ENCODE measurements at places on chromosomes 3 and 15. TPM values are rescaled to one million over a fixed set of nuclear protein-coding genes. Genes with fewer than 3 reads are reported as not detected.

HES1 gene
- 2.1 TPM for total RNA-seq

SLC12A1 gene
- not detected for total RNA-seq

GRCh38 chr15:95262866-95263564 is 1031.7 kb downstream of the MCTP2 start:
- DNase-seq = no peak

GRCh38 chr3:131338948-131339640 is 42.5 kb upstream of the NUDT16 start:
- DNase-seq = no peak

- DNase-seq = no peak
Measured at GRCh38 chr15:94305133-94305532, 73.8 kb downstream of the MCTP2 start.

- peak; percentile 68 for DNase-seq
Measured at GRCh38 chr15:25501828-25502446, 63.1 kb upstream of the UBE3A start.

DNA sequence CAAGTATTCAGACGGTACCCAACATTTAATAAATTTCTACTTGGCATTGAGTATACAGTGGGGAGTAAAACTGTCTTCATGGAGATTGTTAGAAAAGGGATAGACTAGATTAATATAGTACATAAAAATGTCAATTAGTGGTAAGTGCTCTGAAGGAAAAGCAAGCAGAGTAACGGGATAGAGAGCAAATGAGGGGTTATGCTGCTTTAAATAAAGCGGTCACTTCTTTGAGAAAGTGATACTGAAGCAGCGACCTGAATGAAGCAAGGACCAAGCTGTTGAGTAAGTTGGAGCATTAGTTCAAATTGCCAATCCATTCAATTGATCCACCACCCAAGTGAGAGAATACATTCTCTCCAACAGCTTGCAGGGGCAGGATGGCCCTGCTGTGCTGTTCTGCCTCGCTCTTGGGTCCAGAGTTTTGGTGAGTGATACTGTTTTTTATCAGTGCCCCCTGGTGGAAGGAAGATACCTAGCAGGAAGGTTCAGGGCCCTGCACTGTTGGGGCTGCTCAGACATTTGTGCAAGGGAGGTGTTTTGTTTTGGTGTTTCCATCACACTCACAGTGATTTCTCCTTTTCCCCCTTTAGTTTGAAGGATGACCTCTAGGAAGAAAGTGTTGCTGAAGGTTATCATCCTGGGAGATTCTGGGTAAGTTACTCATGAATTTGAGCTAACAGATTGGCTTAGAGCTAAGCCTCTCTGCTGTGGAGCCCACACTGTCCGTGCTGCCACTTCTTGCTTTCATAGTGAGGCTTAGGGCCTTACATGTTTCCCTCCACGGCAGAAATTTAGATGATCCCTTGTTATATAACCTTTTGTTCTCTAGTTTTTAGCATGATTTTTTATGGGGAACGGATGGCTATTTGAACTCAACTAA is 69.0 kb downstream of the RAB7A start:
- peak; percentile 88 for DNase-seq

- DNase-seq = no peak
Measured at GRCh38 chr15:71294911-71295602, 179.8 kb downstream of the THSD4 start.

- DNase-seq = peak; percentile 65
Measured at GRCh38 chr3:57227930-57228751, 612 bp downstream of the APPL1 start.

- no peak for DNase-seq
Measured at GRCh38 chr3:108099244-108099643, 8.4 kb upstream of the CD47 start.

DNA sequence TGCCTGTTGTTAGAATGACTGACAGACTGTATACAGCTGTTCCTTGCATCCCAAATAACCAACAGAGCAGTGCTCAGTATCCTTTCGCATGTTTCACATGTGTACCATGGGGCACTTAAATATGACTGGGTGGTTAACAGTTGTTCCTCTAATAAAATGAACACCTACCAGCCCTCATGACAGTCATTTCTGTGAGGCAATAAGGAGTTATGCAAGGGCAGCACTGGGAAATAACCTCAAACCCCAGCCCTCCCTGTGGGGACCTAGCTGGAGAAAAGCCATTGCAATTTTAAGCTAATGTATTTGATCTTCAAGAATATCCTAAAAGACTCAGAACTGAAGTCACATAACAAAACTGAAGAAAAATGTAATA is 7.3 kb downstream of the RFT1 start:
- DNase-seq = no peak

GRCh38 chr15:64901914-64902313 is 9.8 kb upstream of the ANKDD1A start:
- no peak for DNase-seq

GRCh38 chr3:58336135-58336882 is 3.6 kb downstream of the PXK start:
- DNase-seq = no peak

GRCh38 chr15:39585389-39585841 is 4.5 kb downstream of the THBS1 start:
- DNase-seq = no peak

DNA sequence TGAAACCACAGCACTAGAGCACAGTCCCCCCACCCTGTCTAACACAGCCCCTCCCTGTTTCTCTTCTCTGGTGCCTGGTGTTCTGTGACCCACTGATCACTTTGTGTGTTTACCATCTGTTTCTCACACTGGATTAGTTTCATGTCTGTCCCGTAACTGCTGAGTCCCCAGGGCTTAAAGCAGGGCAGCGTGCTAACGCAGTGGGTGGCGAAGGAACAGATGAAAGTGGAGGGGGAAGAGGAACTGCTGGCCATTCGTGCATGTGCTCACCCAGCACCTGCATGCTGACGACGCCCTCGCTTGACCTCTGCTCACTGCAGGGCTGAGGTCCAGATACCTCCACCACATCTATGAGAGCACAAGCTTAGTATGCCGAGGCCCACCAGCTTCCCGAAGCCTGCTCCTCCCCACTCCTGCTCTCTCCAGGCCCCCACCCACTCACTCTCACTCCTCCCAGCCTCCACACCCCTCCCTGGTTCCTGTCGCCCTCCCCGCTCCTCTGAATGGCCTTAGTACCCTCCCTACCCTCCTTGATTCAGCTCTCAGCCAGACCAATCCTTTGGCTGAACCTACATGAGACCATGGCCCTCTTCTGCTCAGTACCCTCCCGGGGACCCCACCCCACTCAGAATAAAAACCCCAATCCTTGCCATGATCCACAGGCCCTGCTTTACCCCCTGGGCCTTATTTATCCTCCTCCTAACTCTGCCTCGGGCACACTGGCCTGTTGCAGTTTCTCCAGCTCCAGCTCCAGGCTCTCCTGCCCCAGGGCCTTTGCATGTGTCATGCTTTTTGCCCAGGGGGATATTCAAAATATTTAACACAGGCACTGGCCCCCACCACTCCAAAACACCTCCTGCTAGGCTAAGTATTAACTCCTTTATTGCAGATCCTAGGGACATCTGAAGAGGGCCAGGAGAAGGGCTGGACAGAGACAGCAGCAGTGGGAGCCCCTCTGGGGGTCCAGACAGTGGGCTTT is 15.1 kb upstream of the IQSEC1 start:
- DNase-seq = no peak

Measured in endodermal cell (in vitro differentiated cells).